T-helper 17 cell (primary cell): ENCODE measurements at places on chromosomes 4 and X. TPM values are rescaled to one million over a fixed set of nuclear protein-coding genes. Genes with fewer than 3 reads are reported as not detected.

Gene ASB5
- not detected for total RNA-seq

Gene TRPC3
- total RNA-seq = not detected

Gene HSD17B13
- 0.20 TPM for total RNA-seq

Gene MAGEA2
- not detected for total RNA-seq

Gene CXCL6
- not detected for total RNA-seq
